ENCODE measurements at places on chromosomes 3 and 15.

GRCh38 chr3:115351193-115351592, 204.1 kb upstream of the ZBTB20 start:
- DNase-seq: no peak

- no peak for DNase-seq
These were observed 830 bp downstream of the SEMA4B start for GRCh38 chr15:90201944-90202375.

DNA sequence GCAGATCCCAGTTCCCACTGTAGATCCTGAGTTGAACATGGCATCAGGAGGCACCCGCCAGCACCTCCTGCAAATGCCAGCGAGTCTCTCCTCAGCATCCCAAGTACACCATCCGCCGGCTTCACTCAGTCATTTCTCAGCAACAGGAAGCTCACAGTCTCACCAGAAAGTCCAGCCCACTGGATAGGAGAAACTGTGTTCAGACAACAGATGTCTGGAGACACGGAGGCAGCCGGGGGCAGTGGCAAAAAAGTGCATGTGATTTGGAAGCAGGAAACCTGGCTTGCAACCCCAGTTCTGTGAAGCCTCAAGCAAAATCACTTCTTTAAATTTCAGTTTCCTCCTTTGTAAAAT, 68.7 kb downstream of the SRGAP3 start:
- DNase-seq: no peak

- no peak for DNase-seq
These were observed 26.0 kb downstream of the ACAP2 start for GRCh38 chr3:195416795-195417194.

- DNase-seq: no peak
These were observed 49.2 kb downstream of the LDHAL6B start for GRCh38 chr15:59255680-59256336.

GRCh38 chr15:64687172-64687571, 88.2 kb downstream of the RBPMS2 start:
- no peak for DNase-seq

DNA sequence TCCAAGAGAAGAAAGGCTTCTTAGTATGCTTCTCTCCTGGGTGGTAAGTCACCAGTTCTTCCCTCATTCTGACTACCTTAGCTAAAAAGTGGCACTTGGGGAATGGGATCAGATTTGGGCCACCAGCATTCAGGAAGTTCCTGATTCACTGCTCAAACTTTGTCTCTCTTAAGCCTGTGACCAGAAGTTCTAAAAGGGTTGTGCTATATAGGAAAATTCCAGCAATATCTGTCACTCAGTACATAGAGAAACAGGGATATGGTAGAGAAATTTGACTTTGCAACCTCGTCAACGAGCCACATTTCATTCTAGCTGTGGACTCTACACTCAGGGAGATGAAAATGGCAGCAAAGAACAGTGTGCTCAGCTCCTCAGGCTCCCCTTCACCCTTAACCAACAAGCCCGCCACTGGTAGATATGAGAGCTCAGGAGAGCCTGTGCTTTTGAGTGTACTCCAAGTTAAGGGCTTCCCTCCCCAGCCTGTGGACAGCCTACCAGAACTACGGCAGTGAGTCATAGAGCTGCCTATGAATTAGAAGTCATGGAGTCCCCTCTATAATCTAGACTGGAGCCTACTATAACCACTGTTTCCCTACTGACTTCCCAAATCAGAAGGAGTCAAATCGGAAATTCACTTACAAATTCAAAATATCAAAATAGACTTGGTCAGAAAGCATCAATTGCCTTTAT, 52.6 kb upstream of the MYO5C start:
- no peak for DNase-seq

GRCh38 chr3:80238606-80239005, 470.8 kb upstream of the ROBO1 start:
- DNase-seq: no peak

DNA sequence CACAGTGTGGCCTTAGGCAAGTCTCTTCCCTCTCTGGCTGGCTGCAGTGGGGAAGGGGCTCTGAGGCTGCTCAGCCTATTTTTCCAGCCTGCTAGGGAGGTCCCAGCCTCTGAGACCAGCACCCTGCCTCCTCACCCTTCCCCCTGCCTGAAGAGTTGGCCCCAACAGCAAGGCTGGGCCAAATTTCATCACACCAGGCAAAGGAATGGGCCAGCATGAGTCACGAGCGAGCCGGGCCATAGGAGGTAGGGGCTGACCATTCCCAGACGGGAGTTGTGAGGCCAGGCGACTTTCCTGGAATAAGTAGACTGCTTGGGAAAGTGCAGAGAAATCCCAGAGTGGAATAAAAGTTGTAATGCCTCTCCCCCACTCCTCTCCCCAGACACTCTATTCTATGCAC, 5.7 kb upstream of the FBLN2 start:
- no peak for DNase-seq

GRCh38 chr3:108448593-108448992, 61.8 kb downstream of the MYH15 start:
- no peak for DNase-seq

GRCh38 chr3:127723011-127723567, 50.3 kb downstream of the ABTB1 start:
- DNase-seq: no peak

DNA sequence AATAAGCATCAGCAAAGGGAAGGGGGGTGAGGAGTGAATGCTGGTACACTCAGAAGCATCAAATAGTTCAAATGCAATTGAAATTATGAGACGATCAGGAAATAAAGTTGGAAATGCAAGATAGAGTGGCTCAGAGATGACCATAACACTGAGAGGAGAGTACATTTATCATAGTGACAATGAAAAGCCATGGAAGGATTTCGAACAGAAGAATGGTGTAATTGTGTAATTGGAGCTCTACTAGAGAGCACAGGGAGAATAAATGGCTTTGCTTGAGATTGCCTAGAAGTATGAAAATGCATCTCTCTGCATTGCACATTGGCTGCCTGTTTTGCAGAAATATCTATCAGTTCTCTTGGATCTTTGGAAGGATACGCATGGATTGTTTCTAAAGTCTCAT, 163.3 kb downstream of the TP63 start:
- DNase-seq: no peak

DNA sequence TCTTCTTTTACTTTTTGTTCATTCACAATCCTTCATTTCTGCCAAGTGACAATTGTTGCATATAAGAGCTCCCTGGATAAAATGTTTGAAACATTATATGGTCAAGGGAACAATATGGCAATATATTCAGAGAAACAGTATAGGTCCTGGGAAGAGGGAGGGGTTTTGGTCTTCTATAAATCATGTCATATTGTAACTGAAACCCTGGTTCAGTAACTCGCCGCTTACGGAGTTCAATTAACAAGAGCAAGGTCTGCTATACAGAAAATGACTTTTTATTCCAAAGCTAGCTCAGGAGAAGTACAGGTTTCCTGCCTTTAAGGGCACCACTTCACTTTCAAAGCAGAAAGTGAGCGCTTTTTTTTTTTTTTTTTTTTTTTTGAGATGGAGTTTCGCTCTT, 522.1 kb upstream of the TGFBR2 start:
- DNase-seq: no peak

- no peak for DNase-seq
These were observed 61.7 kb downstream of the FMN1 start for GRCh38 chr15:33132722-33133345.

DNA sequence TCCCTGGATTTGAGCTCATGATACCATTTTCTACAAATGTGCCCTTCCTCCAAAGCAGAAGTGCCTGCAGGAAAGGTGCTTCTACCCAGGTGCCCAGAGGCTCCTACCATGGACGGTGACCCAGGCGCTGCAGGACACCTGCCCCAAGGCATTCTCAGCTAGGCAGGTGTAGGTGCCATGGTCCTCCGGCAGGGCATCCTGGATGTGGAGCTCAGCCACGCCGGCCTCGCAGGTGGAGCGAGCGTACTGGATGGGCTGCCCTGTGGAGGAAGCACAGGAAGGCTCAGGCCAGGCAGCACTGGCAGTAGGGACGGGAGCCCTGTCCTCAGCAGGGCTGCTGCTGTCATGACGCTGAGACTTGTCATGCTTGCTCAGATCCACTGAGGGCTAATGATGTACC, 137.2 kb upstream of the HACD2 start:
- no peak for DNase-seq
